ENCODE measurements at places on chromosomes 2 and 18.
A peak's percentile ranks its signal among the peaks of the same experiment; 100 is the strongest.

DNA sequence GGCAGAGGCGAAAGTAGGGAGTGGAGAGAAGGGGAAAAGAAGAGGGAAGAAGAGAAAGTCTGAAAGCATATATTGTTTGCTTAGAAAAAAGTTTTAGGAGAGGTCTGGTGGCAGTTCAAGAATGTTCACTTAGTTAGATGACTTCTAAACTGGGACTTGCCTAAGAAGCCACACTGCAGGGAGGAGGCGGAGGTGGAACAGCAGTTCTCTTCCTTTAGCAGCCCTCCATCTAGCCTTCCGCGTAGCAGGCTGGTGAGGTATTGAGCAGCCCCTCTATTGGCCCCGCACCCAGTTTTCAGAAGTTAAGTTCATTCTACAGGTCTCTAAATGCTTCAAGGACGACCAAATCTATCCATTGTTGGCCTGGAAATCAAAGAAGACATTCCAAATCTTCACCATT lies 31.9 kb upstream of the WIPF1 start:
- DNase-seq: no peak

GRCh38 chr2:120461092-120461491 lies 115.2 kb downstream of the INHBB start:
- DNase-seq: no peak

DNA sequence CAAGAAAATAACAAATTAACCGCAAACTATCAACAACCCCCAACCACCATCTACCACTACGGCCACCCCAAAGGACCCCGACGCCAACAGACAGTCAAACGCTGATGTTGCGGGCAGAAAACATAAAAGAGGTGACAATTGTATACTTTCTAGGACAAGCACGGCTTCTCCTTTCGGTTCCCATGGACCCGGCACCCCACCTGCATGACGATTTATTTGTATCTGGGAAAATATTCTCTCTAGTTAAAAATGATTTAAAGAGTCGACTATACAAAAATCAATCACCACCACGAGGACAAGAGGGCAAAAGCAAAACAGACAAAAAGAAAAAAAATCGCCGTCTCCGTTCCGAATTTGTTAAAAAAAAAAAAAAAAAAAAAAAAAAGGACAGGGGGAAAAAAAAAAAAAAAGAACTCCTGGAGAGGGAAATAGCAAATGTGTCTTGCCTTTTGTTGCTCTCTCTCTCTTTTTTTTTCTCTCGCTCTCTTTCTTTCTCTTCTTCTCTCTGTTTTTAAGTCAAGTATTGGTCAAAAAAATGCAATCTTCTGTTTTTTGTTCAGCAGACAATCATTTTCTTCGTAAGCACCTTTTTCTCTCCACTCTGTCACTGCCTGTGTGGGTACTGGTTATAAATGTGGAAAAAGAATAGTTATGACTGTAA lies 3.6 kb downstream of the SIX3 start:
- DNase-seq: no peak

GRCh38 chr18:73715210-73715670 lies 432.4 kb downstream of the FBXO15 start:
- no peak for DNase-seq

GRCh38 chr2:238515377-238515776 lies 88.7 kb downstream of the ASB1 start:
- no peak for DNase-seq

DNA sequence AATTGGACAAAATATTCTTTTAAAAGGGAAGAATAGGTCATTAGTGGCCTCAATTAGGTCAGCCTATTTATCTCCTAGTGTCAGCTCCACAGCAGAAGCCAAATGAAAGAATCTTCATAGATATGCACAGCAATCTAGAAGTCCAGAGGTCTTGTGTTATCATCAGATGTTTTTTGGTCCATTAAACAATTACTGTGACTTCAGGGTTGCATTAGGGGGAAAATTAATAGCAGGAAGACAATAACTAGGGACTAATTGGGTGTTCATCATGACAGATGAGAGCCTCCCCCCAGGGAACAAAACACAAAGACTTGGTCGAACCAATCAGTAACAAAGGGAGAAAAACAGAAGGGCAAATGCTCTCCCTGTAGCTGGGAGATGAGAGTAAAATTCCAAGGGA lies 264.7 kb downstream of the PTH2R start:
- peak; percentile 13 for DNase-seq

DNA sequence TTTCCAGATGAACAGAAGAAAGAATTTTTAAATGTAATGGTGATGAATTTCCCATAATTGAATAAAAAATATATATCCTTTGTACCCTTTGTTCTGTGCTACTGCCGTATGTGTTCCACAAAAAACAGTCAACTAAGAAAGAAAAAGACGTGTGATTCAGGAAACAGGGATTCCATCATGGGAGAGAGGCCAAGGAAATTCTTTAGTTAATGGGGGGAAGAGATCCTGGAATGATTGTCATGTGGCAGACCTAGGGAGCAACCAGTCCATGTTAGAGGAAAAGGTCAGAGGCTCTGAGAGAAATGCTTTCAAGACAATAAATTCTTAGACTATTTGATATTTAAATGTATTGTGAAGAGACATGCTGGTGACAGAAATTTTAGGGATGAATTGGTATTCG lies 76.6 kb downstream of the CPO start:
- no peak for DNase-seq

DNA sequence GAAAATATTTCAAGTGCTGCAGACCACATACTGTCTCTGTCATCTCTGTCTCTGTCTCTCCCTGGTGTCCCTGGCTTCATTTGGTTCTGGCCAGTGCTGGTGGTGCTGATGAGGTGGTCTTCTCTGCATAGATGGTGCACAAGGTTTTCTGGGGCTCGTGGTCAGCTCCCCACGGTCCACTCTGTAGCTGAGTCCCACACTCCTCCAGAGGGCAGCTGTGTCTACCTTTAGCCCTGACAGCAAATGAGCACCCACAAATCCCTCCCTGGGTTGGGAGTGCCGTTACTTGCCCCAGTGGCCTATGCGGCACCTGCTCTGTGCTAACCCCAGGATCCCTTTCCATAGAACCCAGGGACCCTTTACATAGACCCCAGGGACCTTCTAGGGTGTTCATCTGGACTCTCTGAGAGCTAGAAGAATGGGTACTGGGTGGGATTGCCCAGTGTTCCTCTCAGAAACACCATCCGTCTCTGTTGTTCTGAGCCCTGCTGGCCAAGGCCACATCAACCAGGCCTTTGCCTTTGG lies 129.3 kb downstream of the CAPN13 start:
- no peak for DNase-seq

GRCh38 chr2:139924070-139924469 lies 1143.9 kb upstream of the NXPH2 start:
- DNase-seq: no peak

DNA sequence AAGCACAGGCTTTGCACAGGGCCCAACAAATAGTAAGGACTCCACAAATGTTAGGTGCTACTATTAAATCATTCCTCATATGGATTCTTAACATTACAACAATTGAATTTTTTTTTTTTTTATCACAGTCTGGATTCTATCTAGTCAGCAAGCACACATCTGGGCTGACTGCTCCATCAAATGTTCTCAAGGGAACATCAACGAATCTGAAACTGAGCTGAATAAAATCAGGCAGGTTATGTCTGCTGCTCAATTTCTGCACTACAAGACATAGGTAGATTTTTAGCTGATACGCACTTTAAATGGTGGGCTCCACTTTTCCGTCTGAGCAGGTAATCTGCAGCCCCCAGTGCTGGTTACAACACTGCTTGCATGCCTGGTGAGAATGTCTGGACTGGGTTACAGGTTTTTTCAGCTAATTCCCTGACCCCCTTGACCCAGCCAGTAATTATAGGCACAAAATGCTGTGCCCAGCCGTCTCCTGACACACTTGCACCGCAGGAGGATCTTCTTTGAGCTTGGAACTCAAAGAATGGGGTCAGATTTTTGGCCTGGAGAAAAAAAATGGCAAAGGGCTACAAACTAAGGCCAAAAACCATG lies 44.6 kb downstream of the ADD2 start:
- DNase-seq: no peak

GRCh38 chr2:189217541-189217940 lies 38.0 kb upstream of the COL5A2 start:
- DNase-seq: no peak

- DNase-seq: no peak
These were observed 33.0 kb downstream of the ACYP2 start for GRCh38 chr2:54148391-54148790.

GRCh38 chr18:12838178-12838634 lies 45.8 kb downstream of the PTPN2 start:
- DNase-seq: no peak

- DNase-seq: no peak
These were observed 117.8 kb upstream of the NRP2 start for GRCh38 chr2:205564346-205565141.

- DNase-seq: no peak
These were observed 1704.8 kb upstream of the PIK3C3 start for GRCh38 chr18:40250236-40250635.

DNA sequence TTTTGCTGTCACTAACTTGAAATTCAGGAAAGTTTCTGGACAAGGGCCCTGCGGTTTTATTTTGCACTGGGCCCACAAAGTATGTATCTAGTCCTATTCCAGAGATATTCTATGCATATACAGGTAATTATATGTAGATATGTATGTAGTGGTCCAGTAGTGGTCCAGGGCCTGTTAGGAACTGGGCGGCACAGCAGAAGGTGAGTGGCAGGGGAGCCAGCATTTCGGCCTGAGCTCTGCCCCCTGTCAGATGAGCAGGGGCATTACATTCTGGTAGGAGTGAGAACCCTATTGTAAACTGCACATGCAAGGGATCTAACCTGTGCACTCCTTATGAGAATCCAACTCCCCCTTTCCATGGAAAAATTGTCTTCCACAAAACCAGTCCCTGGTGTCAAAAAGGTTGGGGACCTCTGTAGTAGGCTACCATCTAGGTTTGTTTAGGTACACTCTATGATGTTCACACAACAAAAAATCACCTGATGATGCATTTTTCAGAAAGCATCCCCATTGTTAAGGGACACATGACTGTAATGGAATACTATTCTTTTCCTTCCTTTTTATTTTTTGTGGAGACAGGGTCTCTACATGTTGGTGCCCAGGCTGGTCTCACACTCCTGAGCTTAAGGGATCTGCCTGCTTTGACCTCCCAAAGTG lies 2.8 kb upstream of the PPP4R3B start:
- DNase-seq: no peak

DNA sequence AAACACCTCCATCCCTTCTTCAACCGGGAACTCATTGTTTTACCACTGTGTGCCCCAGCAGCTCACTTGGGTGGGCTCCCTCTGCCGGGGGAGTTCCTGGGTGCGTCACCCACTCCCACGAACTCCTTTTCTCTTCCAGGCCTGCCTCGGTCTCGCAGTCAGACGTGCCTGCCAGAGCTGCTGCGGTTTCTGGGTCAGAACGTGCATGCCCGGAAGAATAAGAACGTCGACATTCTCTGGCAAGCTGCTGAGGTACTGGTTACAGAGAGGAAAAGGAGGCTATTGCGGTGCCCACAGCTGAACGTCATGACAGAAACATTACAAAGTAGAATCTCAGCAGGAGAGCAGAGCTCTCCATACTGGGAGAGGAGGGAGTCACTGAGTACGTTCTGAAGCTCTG lies 35.6 kb downstream of the COA5 start:
- DNase-seq: no peak

GRCh38 chr2:188524519-188525113 lies 232.9 kb downstream of the GULP1 start:
- DNase-seq: peak; percentile 76

DNA sequence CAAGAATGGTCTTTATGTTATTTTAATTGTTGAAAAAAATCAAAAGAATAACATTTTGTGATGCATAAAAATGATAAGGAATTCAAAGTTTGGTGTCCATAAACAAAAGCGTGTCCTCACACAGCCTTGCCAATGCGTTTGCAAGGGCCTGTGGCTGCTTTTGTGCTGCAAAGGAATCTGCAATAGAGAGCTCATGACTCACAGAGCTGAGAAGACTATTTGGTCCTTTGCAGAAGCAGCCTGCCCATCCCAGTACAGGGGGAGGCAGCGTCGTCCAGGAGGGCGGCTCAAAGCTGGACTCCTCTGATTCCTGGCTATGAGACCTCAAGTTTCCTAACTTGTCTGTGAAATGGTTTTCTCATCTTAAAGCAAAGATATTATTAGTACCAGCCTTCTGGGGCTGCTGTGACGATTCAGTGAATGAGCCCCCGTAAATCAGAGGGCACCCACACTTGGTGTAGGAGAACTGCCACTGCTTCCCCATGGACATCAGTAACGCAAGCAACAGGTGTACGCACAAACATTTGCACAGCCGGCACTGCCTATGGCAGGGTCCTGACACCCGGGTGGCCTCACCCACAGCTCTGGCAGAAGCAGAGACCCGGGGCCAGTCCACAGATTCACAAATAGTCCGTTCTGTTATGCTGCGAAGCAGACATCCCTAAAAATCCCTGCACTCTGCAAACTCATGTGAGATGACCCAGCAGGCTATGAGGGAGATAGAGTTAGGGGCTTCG lies 70.6 kb upstream of the ASAP2 start:
- DNase-seq: no peak

DNA sequence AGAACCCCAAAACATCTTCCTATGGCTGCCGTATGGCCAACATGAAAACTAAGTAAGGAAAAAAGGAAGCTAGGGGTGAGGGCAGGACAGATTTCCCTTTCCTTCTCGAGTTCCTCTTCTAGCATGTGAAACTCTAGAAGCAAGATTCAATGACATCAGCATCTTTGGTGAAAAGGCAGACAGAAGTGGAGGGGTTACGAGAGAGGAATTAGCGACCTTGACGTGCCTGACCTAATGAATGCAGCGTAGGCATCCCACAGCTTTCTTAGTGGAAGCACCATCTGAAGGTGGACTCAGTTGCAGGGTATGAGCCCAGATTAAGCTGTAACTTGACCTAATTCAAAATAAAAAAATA lies 47.9 kb upstream of the PELI1 start:
- DNase-seq: no peak

DNA sequence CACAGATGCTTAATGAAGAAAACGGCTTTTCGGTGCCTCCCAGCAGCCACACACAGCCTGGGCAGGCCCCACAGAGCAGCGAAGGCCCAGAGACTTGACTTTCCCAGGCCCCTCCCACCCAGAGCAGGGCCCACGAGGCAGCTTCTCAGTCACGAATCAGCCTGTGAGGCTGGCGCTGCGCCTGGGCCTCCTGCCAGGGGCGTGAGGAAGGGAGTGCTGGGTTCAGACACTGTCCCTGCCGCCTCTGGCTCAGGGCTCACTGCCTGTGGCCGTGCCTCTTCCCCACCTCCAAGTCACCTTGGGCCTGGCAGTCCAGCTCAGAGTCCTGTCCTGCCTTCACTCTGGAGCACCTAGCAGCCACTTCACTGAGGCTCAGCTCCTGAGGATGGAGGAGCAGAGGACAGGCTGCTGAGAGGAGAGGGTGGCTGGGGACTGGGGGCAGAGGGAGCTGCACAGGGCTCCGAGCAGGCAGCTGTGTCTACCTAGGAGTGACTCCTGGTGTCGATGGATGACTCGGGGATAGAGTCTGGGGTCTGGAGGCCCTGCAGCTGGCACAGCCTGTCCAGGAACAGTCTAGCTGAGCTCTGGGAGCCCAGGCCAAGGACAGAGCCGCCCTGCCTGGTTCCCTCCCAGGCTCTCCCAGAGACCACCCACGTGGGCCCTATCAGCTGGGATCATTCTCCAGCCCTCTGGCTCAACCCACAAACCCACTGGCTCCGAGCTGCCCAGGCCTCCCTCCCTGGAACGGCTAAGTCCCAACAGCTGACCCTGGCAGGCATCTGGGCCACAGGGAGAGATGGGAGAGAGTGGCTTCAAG lies 36.4 kb upstream of the FOSL2 start:
- no peak for DNase-seq
